ENCODE measurements at places on chromosomes 4 and X.

DNA sequence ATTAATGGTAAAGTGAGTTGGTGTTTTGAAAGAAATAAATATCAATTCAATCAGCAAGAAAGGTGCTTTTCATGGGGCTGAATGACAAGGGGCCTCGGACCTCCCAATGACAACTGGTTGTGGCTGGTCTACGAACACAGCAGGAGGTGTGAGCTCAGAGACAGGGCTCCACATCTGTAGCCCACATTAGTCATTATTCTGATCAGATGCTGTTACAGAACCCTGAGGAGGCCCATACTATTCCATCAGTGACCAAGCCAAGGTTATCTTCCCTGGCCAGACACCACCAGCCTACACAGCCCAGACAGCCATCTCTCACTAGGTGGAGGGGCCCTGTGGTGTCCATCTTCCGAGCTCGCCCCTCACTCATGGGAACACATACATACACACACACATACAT, 168.8 kb downstream of the SH3KBP1 start:
- DNase-seq = no peak

- no peak for DNase-seq
Observed at GRCh38 chrX:39133971-39134370, 332.7 kb downstream of the MID1IP1 start.

DNA sequence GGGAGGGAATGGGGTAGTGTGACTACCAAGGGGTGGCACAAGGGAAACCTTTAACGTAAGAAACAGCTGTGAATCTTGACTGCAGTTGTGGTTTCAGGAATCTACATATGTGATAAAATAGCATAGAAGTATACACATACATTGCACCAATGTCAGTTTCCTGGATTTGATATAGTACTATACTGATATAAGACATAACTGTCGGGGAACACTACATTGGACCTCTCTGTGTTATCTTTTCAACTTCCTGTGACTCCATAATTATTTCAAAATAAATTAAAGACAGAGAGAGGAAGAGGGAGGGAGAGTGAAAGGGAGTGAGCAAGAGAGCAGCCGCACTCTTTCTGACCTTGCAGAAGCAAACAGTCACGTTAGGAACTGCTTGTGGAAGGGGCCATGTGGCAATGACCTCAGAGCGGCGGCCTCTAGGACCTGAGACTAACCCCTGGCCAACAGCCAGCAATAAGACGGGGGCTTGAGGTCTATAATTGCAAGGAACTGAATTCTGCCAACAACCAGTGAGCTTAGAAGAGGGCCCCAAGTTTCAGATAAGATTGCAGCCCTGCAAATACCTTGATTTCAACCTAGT, 47.4 kb downstream of the NALF2 start:
- no peak for DNase-seq

DNA sequence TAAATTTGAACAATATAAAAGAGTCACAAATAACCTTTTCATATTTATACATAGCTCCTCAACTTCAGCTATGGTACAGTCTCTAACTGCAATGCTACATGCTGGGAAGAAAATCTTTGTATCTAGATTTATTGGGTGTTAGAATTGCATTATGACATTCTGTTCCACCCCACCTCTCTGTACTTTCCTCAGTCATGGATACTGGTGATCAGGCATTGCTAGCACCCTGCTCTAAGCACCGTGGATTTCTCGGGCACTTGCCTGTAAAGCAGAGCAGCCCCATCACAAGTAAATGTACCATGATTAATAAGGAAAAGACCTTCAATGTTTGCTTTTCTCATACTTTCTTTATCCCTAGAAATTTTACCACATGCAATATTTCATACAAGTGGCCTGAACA, 1028.9 kb upstream of the INTU start:
- no peak for DNase-seq

DNA sequence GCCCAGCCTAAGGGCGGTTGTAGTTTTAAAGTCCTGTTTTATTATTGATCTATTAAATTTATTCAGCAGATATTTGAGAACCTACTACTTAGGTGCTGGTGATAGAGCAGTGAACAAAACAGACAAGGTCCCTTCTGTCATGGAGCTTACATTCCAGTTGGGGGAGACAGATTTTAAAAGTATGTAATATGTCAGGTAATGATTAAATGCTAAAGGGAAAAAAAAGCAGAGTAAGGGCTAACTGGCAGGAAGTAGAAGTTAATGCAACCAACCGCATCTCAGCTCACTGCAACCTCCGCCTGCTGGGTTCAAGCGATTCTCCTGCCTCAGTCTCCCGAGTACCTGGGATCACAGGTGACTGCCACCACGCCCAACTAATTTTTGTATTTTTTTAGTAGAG, 7.8 kb upstream of the MCUB start:
- DNase-seq = no peak

DNA sequence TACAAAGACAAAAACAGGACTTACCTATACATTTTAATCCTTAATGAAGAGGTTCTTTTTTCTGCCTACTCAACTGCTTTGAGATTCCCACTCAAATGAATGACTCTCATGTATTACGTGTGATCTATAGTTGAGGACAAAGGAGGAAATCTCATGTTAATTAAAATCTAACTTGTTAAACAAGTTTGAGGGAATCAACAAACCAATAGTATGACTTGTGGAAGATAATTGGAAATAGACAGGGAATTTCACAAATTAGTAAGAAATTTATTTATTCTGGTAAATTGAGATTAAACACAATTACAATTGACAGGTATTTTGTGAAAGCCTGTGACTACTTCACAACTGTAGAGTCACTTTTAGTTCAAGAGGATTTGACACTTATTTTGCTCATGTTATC, at the start of gene TMPRSS11D:
TSS of gene TMPRSS11D (minus strand) at position 101 of the 400 bp plus-strand sequence. CDS start at position 32, 69 bp downstream.
- DNase-seq = no peak

DNA sequence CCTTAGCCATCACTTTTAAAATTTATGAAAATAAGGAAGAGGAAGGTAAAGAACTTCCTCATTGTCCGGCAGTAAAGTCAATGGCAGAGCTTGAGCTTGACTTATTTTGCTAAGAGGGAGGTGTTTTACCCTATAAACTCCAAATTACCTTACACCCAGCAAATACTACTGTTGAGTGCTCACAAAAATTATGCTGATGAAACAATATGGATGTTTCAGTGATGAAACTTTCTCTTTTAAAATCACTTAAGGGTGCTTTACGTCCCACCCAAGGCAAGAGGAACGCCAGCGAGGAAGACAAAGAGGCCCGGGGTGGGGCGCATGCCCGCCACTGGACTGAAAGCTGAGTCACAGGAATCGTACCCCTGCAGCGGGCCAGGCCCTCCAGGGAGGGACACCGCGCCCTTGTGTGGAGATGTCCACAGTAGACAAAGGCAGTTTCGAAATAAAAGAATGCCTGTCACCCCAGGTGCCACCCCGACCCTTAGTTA, 560 bp upstream of the TMSB4X start:
- no peak for DNase-seq

DNA sequence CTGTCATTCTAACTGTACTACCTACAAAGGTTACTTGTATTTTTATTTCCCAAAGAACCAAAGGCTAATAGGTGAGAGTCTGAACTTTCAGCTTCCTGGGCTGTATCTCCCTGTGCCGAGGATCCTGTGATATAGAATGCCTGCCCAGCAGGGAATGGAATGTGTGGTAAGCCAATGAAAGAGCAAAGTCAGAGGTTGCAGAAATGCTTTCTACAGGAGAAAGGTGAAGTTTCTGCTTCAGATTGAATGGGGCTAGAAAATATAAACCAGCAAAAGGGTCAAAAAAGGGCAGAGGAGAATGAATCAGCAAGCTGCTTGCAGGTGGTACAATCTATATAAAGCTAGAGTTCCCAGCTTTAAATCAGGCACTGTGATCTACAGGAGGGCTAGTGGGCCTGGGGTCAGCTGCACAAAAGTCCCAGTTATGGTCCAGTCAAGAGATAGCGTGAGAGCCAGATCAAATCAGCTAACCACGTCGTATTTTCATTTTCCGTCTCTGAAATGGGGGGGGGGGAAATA, 146.1 kb downstream of the DCTD start:
- no peak for DNase-seq

- no peak for DNase-seq
Observed at GRCh38 chrX:3787856-3788255, 74.4 kb upstream of the PRKX start.

GRCh38 chr4:93996895-93997294, 168.3 kb downstream of the ATOH1 start:
- DNase-seq = no peak

- DNase-seq = no peak
Observed at GRCh38 chr4:88226143-88226542, 58.2 kb downstream of the PPM1K start.

Measured in stimulated activated CD8-positive, alpha-beta memory T cell treated with anti-CD3 and anti-CD28 coated beads, Interleukin-4, amount 100 ng/mL, for 4 hours (primary cell).